Panc1 (cell line): ENCODE measurements at places on chromosomes 5 and 9.
A peak's percentile ranks its signal among the peaks of the same experiment; 100 is the strongest.

GRCh38 chr9:124285903-124286291 is 28.1 kb downstream of the NEK6 start:
- peak; percentile 52 for DNase-seq

GRCh38 chr5:40743771-40744170 is 12.0 kb downstream of the TTC33 start:
- DNase-seq: no peak

DNA sequence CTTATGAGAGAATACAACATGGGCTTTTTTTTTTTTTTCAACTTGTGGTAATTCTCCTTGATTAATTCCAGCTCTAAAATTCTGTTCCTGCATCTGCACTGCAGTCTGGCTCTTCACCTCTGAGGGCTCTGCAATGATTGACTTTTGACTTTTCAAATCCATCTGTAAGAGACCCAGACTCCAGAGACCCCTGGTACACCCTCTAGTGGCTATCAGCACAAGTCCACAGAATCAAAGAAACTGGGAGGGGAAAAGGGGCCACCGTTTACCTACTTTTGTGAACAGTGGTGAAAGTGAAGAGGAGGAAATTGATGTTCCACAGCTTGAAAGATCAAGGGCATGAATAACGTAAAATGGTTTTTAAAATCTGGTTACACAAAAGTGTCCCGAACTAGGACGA is 151.6 kb downstream of the SLIT3 start:
- no peak for DNase-seq

GRCh38 chr9:22447618-22448305 is 1.1 kb downstream of the DMRTA1 start:
- no peak for DNase-seq

DNA sequence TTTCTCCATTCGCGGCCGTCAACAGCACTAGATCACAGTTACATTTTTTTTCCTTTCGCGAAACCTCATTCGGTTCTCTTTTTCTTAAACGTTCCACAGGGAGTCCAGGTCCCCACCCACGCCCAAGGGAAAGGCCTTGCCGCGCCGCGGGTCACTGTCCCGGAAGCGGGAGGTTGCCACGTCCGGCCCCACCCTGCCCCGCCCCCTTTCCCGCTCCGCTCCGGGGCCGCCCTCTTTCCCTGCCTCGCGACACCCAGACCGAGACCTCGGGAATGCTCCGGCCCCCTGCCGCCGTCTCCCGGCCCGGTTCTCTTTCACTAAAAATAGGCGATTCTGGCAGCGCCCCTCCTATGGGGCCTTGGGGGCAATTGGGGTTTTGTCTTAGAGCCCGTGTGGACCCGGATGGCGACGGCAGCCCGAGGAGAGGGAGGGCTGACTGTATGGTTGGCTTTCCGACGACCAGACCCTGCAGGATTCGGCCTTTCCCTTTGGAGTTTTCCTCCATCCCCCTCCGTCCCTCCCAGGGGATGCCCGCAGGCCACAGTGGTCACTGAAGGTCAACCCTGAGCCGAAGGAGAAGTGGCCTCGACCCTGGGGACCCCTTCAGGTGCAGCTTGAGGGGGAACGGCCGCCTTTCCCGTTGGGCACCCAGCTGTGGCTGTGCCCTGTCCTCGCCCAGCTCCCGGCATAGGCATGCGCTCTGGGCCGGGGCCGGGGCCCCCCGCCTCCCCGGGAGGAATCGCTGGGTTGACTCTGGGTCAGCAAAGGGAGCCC is 2.8 kb upstream of the RACK1 start:
- no peak for DNase-seq

- DNase-seq: no peak
Observed at GRCh38 chr9:13586587-13587374, 307.3 kb upstream of the MPDZ start.

GRCh38 chr5:169653091-169653490 is 16.0 kb downstream of the DOCK2 start:
- no peak for DNase-seq

GRCh38 chr5:52339285-52339684 is 448.4 kb upstream of the ITGA1 start:
- no peak for DNase-seq

- no peak for DNase-seq
Observed at GRCh38 chr5:112417931-112418658, 982 bp downstream of the EPB41L4A start.

DNA sequence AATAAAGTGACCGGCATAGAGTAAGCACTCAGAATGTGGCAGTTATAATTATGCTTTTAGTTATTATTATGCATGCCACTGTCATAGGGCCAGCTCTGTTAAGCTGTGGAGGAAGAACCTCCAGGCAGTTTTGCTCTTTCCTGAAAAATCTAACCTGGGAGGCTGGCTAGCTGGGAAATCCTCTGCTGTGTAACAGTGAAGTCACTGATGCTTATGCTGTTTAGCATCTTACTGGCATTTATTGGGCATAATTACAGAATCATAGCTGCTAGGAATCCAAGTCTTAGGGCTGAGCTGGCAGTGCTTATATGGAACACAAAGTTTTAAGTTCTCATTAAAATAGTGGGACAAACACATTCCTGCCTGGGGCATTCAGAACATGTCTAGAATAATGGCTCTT is 5.5 kb upstream of the GSN start:
- DNase-seq: no peak

- DNase-seq: no peak
Observed at GRCh38 chr9:36603006-36603405, 30.3 kb downstream of the MELK start.

DNA sequence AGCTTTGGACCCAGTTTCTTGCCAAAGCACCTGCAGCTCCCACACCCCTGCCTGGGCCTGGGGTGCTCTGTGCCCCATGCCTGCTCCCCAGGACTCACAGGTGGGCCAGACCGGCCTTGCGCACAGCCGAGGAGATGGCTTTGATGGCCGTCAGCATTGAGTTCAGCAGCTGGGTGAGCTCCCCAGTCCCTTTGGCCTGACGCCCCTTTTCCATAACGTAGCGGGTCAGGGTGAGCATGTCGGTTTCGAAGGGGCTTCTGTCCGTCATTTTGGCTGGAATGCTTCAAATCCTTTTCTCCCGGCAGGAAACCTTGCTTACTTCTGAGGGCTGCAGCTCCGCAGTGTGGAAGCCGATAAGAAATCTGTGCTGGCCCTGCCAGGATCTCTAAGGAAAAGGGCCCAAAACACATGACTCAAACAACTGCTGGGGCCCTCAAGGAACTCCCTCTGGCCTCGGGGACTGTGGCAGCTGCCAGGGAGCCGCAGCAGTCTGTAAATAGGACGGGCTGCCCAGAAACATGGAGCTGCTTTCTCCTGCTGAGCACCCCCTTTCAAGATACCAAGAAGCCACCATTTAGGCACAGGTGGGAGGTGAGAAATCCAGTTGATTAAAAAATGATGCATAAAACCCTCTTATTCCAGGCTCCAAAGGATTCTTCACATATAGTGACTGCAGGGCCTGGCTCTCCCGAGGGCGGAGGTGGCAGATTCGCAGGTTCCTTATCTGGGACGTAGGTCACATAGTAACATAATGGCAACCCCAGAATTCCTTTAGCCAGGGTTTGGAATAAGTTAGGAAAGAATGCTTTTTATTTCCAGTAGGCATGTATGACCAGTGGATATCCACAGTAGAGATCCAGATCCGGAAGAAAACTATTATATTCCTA is at the start of gene FBP2:
FBP2 (minus strand) TSS at position 366 of the 887 bp plus-strand sequence; CDS start at position 268, 98 bp downstream.
- DNase-seq: no peak

DNA sequence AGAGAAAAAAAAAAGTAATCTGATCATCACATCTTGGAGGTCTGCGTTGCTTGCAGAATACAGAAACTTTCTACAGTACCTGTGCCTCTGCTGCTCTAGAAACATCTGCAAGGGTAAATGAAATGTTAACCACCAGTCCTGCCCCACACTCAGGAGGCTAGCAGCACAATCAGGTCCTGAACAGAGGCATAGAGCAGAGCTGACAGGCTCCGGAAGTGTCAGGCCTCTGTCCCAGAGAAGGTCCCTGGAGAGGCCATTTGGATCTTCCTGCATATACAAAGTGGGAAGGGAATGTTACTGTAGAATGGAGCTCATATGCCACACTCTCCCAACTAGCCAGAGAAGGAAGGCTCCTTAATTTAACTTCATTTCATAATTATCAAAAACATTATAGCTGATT is 7.2 kb downstream of the NRG2 start:
- DNase-seq: no peak

- no peak for DNase-seq
Observed at GRCh38 chr5:142110046-142110531, 1.5 kb downstream of the NDFIP1 start.

DNA sequence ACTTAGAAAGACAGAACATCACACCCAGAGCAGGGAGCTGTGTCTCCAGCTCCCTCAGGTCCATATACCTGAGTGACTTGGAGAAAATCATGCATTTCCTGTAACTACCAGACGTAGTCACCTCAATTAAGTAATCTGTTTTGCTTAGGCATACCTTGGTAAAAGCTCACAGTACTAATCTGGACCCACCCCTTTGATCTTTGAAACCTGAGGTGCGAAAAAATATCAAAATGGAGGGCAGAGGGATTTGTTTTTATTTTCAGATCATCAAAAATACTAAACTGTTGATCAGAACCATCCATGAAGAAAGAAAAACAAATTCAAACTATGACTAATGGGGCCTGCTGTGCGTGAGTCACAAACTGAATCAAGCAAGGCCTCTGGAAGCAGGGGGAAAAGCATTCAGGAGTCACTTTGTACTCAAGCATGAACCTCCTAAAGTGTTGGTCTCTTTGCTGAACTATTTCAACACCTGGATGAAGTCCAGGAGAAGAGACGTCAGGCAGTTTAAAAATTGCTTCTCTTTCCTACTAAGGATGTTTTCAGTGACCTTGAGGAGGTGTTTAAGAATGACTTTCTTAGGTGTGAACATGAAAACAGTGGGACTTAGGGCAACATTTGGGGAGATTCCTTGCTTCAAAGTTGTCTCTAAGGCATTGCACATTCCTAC is 76.3 kb downstream of the MUSK start:
- DNase-seq: peak; percentile 92

DNA sequence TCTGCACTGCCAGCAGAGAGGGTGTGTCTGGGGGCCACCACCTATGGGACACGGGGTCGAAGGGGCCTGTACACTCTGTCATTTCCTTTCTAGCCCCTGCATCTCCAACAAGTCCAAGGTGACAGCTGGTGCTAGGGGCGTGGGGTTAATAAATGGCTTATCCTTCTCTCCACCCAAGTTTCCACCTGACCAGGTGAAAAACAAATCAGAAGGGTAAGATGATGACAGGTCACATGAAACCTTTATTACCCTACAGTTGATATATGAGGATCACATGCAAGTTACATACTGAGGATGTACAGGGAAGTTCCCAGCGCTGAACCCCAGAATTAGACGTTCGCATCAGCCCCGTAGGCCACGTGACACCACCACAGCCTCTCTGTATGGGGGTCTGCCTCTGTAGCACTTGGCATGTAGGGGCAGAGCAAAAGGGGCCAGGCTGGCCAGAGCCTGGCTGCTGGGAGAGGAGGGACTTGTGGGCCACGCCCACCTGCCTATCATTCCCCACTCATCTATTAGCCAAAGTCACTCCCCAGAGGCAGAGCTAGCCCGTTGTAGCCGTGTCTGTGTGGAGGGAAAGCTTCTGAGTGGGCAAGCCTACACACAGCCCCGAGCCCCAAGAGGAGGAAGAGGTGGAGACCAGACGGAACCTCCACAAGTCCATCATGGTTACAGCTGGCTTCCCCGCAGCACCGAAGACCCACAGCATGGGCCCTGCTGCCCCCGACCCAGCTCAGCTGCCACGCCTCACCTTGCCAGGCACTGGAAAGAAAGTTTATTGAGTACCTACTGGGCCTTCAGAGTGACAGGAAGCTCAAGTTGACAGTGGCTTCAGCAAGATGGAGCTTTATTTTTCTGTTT is 2.2 kb downstream of the TMEM141 start:
- no peak for DNase-seq

GRCh38 chr5:122009436-122009835 is 47.7 kb downstream of the SRFBP1 start:
- no peak for DNase-seq

- no peak for DNase-seq
Observed at GRCh38 chr5:104626122-104626521, 1063.5 kb upstream of the NUDT12 start.

- DNase-seq: no peak
Observed at GRCh38 chr5:138177941-138178515, 402 bp downstream of the BRD8 start.

DNA sequence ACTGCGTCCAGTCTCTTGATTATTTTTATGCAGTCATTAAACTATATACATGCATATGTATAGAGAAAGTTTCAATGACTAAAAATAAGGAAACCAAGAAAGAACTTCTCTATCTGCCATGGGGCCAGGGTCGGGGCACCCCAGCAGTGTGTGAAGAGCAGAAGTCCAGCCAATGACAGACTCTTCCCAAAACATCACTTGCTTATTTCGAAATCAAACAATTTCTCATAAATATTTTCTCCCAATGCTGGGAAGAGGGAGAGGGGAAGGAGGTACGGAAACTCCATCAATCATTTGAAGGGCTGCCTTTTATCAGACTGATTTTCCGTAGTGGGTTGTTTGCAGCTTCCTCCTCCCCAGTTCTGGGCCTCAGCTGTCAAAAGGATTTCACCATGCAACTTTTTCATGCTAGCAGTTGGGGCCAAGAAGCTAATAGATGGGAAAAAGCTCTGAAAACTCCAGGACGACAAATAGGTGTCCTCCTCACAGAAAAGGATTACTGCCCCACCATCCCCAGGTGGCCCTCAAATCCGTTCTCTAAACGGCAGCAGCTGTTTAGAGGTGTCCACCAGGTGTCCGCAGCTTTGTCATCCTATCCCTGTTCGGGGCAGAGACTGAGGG is 617 bp upstream of the FPGS start:
- no peak for DNase-seq

DNA sequence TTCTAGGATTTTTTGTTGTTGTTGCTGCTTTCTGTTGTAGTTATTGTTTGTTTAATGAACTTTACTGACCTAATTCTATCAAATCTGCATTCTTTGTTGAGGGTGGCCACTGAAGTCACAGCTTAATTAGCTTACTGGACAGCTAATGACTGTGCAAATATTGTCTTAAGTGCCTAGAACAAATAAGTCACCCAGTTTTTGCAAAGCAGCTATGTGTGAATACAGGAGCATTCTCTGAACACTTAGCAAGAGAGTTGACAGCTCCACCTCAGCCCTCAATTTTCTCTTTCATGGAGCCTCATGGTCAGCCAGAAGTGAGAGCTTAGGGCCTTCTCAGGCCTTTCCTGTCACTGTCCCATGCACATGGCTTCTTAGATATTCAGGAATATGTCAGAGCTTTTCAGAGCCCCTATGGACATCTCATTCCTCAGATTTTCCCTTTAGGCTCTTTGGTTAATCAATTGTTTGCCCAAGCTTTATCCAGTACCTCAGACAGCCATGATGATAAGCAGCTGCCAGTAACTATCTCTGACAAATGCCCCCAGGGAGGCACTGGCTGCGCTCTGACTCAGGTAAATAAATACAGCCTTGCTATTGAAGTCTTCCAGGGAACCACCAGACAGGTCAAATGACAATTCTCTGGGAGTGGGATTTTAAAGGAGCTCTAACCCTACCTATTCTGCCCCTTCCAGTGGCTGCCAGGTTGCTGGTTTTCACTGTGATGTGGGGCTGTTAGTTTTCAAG is 241.4 kb upstream of the IL12B start:
- peak; percentile 22 for DNase-seq
